Left lung (tissue), 14 donors: ENCODE measurements at places on chromosomes 6 and 20. TPM values are rescaled to one million over a fixed set of nuclear protein-coding genes. Genes with fewer than 3 reads are reported as not detected.

POM121L2 gene
- polyA plus RNA-seq = not detected

- H3K27ac ChIP-seq = no peak overlapping the region
- no peaks in the 10 kb centered on the region for H3K27me3 ChIP-seq
- no peak overlapping the region for H3K4me3 ChIP-seq
These were observed 133.3 kb downstream of the IPCEF1 start for GRCh38 chr6:154223296-154223695.

BEND6 gene
- 1.1 TPM for polyA plus RNA-seq

DNA sequence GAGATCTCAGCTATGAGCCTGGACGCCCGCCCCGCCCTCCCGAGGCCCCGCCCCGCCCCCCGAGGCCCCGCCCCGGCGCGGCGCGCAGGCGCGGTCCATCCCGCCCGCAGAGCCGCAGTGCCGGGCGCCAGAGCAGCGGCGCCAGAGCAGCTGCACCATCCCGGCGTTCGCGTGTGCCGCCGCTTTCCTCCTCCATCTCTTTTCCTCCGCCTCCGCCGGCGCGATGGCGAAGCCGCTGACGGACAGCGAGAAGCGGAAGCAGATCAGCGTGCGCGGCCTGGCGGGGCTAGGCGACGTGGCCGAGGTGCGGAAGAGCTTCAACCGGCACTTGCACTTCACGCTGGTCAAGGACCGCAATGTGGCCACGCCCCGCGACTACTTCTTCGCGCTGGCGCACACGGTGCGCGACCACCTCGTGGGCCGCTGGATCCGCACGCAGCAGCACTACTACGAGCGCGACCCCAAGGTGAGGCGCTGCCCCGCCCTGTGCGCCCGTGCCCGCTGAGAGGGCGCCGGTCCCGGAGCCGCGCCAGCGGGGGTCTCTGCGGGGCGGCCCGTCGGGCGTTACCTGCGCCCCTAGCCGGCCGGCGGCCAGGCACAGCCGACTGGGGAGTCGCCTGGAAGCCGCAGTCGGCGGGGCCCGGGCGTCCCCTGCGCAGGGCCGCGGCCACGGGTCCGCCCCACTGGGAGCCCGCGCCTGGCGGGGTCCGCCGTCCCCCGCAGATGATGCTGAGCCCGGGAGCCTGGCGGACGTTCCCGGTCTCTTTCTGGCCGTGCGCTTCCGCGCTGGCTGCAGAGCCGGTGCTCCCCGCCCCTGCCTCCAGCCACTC lies at the start of gene PYGB:
PYGB (plus strand) TSS at position 130 of the 830 bp plus-strand sequence; CDS start at position 224, 94 bp downstream.
- peak within 1 kb of the TSS; percentile 88 for H3K27ac ChIP-seq
- peak within 1 kb of the TSS; percentile 84 for H3K4me3 ChIP-seq
- peaks cover 43% of the 10 kb centered on the region for H3K4me1 ChIP-seq
- H3K27me3 ChIP-seq = no peaks in the 10 kb centered on the region
- DNase-seq = peak; percentile 95

DNA sequence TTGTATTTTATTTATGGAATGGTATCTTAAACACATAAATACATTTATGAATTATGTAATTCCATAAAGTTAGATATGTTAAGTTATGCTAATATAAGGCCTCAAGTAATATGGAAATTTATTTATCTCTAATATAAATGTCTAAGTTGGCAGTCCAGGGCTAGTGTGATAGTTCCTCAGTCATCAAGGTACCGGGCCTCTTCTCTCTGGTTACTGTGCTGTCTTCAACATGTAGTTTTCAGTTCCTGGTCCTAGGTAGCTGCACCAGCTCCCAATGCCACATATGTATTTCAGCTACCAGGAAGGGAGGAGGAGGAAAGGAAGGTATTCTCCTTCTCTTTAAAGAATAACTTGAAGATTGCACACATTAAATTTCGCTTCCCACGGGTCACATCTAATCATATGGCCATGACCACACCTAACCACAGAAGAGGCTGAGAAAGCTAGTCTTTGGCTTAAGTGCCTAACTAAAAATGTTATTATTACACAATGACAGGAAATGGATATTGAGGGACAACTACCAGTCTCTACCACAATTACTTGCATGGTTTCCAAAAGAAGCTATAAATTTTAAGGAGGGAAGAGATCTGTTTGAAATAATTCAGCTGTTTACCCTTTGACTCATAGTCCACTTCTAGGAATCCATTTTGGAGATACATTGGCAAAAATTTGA lies 68.6 kb downstream of the BCKDHB start:
- H3K4me3 ChIP-seq = no peak overlapping the region
- no peaks in the 10 kb centered on the region for H3K36me3 ChIP-seq
- H3K27me3 ChIP-seq = no peaks in the 10 kb centered on the region
- H3K4me1 ChIP-seq = no peaks in the 10 kb centered on the region
- no peak for DNase-seq

- no peaks in the 10 kb centered on the region for H3K36me3 ChIP-seq
- no peaks in the 10 kb centered on the region for H3K4me1 ChIP-seq
- H3K27me3 ChIP-seq = no peaks in the 10 kb centered on the region
- no peak for DNase-seq
These were observed 319.1 kb downstream of the ARHGAP18 start for GRCh38 chr6:129390900-129391299.

DNA sequence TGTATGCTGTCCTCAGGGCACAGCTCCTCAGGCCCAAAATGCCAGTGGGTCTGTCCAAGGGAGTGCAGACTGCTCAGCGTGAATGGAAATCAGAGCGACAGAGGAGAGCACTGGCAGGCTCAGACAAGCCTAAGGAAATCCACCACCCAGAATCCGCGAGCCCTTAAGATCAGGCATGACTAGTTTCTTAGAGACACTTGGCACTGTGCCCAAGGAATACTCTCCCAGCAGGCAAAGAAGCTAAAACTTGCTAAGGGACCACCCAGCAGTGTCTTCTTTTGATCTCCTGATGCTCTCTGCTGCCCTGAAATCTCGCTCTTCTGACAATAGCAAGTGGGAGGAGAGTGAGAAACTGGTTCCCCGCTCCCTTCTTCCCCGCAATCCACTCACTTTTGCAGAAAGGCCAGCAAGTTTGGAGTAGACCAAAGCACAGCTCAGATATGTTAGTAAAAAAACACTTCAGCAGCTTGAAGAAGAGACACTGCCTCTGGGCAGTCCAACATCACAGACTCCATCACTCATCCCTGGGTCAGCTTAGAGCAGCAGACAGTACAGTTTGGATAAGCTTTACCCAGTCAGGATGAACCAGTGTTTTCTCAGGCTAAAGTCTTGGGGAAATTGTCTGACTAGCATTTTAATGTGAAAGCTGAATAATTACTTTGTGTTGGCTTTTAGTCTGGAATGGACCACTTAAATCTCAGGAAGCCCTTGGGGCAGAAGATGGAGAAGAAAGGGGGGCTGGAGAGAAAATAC lies 32.4 kb downstream of the TRAF3IP2 start:
- DNase-seq = peak; percentile 71
- no peak overlapping the region for H3K4me3 ChIP-seq
- H3K36me3 ChIP-seq = peaks cover 77% of the 10 kb centered on the region
- peaks cover 41% of the 10 kb centered on the region for H3K4me1 ChIP-seq
